Stimulated activated CD8-positive, alpha-beta memory T cell treated with anti-CD3 and anti-CD28 coated beads, Interleukin-7, amount 100 ng/mL, for 48 hours (primary cell): ENCODE measurements at places on chromosomes 5 and 9.

DNA sequence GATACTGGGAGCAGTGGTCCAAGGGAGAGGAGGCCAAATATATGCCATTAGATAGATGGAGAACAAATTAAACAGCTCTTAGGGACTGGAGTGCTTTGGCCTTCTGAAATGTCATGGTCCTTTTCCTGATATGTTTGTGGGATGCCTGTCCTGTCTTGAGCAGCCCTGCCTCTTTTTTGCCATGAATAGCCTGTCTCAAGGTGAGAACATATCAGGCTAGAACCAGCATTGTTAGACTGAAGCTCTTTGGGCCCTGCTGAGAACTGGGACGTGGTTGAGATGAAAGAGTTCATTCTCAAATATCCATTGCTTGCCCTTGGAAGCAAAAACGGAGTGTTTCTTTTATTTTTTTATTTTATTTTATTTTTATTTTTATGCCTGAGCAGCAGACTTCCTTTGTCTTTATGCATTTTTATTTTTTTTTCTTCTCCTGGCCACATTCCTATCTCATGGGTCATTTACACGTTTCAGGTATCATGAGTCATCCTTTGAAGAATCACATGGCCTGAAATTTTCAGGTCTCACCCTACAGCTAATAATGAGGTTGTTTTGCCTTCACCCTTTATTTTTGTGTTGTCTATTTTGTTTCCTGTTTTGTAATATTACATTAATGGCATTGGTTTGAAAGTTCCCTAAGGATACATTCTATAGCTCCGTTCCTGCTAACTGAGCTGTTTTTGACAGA is 371.4 kb downstream of the PSAT1 start:
- no peak for DNase-seq

DNA sequence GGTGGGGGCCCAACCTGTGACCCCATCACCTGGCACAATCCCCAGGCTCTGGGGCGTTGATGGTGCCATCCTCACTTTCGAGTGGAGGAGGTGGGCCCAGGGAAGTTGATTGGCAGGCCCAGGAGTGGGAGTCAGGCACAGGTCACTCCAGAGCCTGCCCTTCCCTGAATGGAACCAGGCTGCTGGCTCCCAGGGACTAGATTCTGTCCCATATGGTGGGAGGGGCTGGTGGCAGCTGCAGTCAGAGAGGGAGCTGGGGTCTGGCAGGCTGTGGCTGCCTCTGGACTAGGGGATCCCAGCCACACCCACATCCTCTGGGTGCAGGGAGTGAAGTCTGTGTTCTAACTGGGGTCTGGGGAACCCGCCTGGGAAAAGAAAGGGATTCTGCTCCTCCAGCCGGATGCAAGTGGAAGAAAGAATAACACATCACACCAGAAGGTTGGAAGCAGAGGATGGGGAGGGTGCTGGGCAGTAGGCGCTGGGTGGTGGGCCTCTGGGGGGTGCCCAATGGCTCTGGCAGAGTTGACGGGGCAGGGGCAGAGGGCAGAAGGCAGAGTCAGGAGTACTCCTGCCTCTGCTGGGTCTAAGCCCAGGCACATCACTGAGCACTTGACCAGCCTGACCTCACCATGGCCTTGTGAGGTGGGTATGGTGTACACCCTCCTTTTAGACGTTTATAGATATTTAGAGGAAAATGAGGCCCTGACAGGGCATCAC is 25.8 kb downstream of the CEL start:
- no peak for DNase-seq

GRCh38 chr9:70220216-70220615 is 38.6 kb upstream of the SMC5 start:
- DNase-seq, result no peak

DNA sequence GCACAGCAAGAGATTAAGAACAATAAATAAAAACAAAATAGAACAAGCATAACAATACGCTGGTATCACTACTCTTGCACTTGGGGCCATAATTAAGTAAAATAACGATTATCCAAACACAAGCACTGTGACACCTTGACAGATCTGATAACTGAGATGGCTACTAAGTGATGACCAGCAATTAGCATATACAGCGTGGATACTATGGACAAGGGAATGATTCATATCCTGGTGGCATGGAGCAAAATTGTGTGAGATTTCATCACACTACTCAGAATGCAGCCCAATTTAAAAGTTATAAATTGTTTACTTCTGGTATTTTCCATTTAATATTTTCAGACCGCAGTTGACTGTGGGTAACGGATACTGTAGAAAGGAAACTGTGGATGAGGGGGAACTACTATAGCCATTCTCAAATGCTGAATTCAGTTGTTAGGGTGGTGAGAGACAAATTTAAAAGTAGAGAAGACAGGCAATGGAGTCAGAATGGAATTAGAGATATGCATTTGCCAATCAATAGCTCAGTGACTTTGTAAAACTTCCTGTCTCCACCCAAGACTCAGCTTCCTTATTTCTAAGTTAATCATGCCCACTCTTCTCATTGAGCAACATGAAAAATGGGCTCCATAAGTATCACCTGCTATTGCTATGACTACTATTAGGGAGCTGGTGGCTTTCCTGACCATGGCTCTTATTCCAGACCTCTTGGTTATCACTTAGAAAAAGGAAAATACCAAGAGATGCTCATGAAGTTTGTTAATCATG is 300.8 kb downstream of the TRIM32 start:
- no peak for DNase-seq

GRCh38 chr9:126558051-126558665 is 55.6 kb upstream of the LMX1B start:
- peak; percentile 18 for DNase-seq
